NCI-H1694 treated with DMSO at 0.1 percent for 48 hours (cell line): ENCODE measurements at places on chromosomes 1 and 21.

- DNase-seq, result no peak
Observed at GRCh38 chr1:204348722-204349121, 11.0 kb downstream of the PLEKHA6 start.

- no peak for DNase-seq
Observed at GRCh38 chr1:89276690-89277089, 4.0 kb upstream of the GBP5 start.

GRCh38 chr1:66445492-66446181 lies 88.3 kb upstream of the SGIP1 start:
- no peak for DNase-seq

- DNase-seq, result no peak
Observed at GRCh38 chr21:30613836-30614235, at the start of gene KRTAP6-1. KRTAP6-1 (minus strand) TSS chr21:30613930; CDS start chr21:30613904, 26 bp downstream.

GRCh38 chr1:119254067-119254720 lies 113.7 kb upstream of the WARS2 start:
- DNase-seq, result no peak

DNA sequence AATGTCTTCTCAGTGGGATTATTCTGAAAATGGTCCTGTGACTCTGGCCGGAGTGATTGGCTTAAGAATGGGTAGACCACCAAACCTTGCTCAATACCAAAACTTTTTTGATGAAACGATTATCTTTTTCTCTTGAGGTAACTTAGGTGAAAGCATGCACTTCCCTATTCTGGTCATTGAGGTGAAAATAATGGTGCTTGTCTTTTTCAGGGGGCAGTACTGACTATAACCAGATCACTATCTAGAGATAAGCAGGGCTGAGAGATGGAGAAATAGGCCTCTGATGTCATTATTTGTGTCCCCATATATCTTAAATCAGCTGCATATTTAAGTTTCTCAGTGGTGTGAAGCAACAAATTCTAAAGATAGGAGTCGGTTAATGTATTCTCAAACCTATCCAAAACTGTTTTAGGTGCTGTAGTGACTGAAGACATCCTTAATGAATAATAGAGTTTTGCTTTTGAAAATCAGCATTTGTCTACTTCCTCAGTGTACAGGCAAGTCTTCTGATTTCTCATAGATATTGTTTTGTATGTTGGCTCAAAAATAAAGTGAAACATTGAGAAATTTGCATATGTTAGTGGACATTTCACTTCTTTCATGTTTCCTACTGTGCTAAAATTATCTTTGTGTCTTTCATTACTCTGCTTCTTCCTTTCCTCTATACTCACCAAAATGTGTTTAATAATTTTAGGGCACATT lies 735.3 kb upstream of the ADGRL4 start:
- DNase-seq, result no peak

GRCh38 chr1:116943438-116943837 lies 33.7 kb downstream of the PTGFRN start:
- DNase-seq, result no peak
